ENCODE measurements at places on chromosomes 4 and X.

DNA sequence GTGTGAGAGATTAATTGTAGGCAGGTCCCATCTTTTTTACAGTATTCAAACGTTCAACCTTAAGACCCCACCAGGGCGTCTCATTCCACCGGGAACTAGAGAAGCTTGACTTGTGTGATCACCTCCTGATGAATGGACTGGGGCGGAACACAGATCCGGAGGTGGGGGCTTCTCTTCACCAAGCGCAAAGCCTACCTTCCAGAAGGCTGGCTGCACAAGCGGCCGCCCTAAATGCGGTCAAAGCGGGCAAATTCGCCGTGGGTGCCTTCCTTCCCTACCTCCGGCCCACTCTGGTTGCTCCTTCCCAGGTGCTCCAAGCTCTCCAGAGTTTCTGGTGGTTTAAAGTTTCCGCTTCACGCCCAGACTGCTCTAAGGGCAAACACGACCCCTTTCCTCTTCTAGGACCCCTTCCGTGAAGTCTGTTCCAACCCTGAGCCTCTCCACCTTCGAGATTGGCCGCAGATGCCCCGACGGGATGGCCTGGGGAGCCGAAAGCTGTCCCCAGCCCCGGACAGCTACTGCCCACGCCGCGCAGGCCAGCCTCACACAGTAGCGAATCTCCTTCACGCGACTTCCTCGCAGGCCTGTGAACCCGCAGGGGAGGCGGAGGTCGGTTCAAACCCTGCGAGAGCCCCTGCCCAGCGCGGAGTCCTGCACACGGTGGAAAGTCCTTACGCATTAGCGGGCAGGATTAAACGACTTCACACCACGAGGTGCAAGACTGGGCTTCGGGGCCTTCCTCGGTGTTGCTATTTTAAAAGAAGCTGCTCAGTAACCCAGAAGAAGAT is 1.6 kb upstream of the WWC2 start:
- DNase-seq, result no peak

GRCh38 chrX:15877380-15877779 is 22.8 kb upstream of the AP1S2 start:
- no peak for DNase-seq

GRCh38 chr4:98102660-98103059 is 40.6 kb downstream of the STPG2 start:
- no peak for DNase-seq

- no peak for DNase-seq
Measured at GRCh38 chr4:141207961-141208360, 12.7 kb upstream of the ZNF330 start.

DNA sequence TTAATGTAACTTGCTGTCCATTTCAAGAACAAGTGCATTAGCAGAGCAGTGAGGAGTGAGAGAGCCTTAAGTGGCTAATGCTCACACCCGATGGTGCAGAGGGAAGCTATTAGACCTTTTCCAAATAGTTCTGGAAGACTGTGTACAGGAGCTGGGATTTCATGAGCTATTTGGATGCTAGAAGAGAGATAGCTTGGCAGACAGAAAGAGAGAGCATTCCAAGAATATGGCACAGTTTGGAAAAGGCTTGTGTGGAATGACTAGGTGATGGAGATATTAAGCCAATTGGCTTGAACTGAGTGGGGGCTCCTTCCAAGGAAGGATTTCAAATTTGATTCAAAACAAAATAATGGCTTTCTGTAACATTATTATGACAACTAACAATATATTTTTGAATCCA is 1097.2 kb upstream of the TENM3 start:
- no peak for DNase-seq

DNA sequence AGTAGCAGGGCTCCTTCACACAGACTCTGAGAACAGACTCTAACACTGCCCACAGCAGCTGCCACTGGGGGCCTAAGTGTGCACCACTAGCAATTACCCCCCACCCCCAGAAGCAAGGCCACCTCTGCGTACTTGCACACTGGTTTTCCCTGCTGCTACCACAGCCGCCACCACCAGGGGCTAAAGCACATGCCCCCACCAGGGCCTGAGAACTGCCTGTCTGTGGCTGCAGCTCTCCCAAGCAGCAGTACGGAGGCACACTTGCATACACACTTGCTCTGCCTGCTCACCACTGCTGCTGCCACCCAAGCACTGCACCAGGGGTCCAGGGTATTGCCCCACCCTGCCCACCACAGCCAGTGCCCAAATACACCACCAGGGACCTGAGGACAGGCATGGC is 59.6 kb downstream of the SCML2 start:
- no peak for DNase-seq

Measured in stimulated activated CD4-positive, alpha-beta T cell treated with anti-CD3 and anti-CD28 coated beads, Interleukin-1b, Interleukin-23, amount 100 ng/mL, for 1 hour (primary cell).